ENCODE measurements at places on chromosomes 13 and 19.

DNA sequence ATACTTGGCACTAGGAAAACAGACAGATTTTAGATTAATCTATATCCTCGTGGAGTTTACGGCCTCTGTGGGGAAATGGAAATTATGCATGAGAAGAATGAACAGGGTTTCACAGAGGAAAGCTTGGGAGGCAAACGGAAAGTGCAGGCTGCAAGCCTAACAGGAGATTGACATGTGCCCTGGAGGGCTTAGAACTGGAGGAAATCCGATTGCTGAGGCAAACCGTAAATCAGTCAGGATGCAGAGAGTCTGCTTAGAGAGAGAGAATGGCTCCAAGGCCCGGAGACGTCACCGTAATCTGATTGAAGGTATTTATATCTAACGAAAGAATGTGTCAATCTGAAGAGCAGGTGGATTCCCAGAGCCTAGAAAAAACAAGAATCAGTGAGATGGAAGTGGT lies 143.2 kb downstream of the KATNAL1 start:
- DNase-seq: no peak

DNA sequence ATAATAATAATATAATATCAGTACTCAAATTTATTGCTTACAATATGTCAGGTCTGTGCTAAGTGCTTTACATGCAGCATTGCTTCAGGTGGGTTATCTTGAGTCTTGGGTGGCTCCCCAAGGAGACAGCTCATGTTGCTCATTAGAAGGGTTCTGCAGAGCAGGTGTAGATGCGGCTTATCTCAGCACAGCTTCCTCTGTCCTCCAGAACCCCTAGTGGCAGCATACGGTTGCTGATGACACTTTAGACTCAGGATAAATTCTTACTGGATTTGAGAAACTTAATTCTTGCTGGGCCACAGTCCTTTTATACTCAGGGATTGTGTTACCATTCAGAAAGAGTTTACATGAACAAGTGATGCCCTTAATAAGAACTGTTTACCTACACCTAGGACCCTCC lies 8.9 kb downstream of the COG3 start:
- DNase-seq: no peak

DNA sequence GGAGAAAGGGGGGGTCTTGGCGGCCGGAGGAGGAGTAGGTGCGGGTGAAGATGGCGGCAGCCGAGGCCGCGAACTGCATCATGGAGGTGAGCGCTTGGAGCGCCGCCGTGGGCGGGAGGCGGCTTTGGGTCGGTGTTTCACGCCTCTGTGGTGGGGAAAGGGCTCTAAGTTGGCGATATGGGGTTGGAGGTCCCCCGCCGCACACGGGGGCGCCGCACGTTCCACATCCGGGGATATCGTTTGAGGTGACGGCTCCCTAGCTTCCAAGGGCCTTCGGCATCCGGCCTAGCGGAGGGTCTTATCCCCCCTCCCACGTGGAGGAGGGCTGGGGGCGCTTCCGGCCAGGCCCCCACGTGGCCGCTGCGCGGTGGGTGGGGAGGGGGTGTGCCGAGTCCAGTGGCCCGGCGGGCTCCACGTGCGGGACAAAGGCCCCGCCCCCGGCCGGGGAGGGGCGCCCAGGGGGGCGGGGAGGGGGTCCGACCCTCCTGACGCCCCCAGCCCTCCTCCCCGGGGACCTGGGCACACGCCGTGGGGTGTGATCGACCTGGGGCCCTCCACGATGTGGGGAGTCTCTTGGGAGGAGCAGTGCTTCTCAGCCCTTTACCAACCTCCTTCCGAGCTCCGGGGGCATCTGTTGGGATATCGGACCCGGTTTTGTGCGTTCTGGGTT lies at the start of gene PRMT1:
Gene PRMT1, plus strand, starts transcription at position 41 of the 670 bp plus-strand sequence. Its CDS starts 10 bp downstream, at position 51.
- no peak for DNase-seq

DNA sequence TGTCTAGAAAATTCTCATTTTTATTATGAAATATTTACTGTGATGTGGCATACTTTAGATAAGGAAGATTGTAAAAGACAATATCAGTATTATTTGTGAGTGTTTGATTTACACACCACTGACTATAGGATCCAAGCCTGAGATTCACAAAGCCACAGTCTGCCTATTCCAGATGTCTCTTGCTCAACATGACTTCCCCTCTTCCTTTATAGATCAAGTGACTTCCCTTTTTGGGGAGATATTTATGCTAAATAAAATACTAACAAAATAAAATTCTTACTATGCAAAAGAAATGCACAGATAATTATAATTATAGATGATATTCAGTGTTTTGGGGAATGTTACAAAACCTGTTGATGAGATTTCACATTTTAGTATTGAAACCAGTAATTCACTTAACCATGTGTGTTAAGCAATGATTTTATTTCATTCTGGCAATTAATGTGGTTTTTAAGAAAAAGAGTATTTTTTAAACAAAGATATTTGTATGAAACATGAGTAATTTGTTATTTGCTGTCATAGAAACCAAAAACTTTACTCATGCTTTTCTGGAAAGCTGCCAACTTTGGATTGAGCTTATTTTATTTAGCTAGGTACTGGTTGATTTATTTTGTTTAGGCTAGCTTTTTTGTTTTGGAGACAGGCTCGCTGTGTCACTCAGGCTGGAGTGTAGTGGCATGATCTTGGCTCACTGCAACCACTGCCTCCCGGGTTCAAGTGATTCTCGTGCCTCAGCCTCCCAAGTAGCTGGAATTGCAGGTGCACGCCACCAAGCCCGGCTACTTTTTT lies 13.7 kb upstream of the GPR183 start:
- DNase-seq: no peak

DNA sequence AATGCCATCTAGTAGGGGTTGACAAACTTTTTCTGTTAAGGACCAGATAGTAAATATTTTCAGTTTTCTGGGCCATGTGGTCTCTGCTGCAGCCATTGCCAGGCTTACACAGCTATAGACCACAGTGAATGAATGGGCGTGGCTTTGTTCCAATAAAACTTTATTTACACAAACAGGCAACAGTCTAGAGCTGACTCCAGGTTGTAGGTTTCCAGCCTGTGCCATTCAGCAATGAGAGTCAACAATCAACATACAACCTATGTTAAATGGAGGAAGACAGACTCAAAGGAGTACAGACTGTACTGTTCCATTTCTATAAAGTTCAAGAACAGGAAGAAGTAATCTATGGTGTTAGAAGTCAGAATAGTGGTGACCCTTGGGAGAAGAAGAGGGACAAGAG lies 15.2 kb upstream of the IZUMO2 start:
- no peak for DNase-seq

DNA sequence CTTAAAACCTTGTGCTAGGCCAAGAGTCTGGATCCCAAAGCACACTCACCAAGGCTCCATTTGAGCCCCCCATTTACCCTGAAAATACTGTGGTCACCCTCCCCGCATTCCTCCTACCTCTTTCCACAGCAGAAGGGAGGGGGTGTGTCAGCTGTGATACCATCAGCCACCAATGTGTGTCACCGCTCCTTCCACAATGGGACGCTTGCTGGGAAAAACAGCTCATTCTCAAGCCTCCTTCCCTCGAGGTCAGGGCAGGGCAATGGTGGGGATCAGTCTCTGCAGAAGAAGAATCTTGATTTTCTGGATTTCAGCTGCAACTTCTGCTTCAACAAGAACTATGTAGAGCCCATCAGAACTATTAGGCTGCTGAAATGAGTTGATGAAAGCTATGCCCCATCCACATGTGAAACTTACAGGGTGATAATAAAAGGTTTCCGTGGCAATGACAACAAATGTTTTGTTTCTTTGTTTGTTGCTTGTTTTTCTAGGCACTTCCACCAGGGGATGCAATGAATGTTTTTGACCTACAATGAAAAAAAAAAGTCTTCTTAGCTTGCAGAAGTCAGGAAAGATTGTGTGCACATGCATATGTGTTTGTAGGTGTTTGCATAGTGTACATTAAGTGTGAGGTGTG lies 26.4 kb upstream of the ZNF507 start:
- DNase-seq: no peak

DNA sequence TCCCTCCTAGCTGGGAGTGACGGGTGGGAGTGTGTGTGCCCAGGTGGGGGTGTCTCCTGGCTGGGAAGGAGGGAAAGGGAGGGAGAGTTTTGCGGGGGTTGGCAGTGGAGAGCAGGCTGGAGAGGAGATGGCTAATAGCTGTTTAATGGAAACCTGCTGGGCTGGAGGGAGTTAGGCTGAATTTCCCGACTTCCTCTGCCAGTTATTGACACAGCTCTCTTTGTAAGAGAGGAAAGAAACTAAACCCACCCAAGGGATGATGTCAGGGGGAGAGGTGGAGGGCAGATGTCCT lies 10.2 kb upstream of the ILF3 start:
- no peak for DNase-seq

GRCh38 chr19:40799558-40800338 lies 757 bp downstream of the EGLN2 start:
- DNase-seq: no peak

DNA sequence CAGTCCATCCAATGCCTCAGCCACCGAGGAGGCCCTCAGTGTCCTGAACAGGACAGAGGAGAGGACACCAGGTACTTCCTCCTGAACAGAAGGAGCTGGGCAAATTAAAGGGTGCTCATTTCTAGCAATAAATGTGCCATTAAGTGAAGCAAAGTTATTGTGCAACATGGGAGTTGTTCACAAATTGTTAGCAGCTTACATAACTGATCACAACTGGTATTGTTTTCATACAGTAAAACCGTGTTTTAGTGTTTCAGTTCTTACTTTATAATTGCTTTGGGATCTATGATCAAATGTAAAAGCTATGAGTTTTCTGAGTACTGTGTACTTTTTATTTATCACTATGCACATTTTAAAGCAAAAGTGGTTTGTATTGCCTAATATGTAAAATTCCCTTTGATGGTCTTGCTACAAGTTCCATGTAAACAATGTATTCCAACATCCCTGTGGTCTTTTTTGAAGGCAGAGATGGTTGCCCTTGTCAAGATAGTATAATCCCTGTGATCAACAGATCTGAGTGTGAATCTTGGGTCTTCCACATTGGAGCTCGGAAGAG lies 263.1 kb downstream of the FGF14 start:
- no peak for DNase-seq

DNA sequence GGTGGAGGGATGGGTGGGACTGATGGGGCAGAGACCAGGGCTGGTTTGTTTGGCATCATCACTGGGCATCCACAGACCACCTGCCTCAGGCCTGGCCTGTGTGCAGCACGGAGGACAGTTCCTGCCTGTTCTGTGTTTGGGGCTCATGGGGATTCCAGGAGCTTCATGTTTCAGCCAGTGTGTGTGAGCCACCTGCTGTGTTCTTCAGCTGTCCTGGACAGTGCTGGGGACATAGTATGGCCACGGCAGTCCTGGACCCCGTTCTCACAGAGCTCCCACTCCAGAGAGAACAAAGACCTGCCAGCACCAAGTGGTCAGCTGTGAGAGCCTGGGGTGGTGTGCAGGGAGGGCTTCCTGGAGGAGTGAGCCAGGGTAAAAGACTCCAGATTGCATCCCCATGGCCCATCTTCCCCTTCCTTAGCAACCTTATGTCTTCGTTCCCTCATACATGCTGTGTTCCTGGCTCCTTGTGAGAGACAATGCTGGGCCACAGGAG lies 2.0 kb upstream of the CCDC97 start:
- DNase-seq: no peak

- DNase-seq: no peak
These were observed 588.1 kb downstream of the GPC6 start for GRCh38 chr13:93814658-93815057.

- no peak for DNase-seq
These were observed 7.3 kb upstream of the CYP2A7 start for GRCh38 chr19:40889366-40889765.

DNA sequence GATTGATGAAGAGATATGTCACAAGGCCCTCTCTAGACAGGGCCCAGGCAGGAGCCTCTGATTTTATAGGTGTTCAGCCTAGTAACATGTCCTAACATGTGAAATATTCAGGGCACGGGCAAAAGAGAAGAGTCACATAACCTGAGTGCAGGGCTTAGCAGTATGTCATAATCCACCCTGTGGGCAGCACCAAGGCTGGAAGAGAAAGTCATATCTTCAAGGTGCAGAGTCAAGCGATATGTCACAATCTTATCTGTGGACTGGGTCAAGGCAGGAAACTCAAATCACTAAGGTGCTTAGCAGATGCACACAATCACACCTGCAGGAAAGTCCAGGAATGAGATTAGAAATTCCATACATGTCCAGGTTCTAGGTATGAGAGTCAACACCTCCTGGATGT lies 51.5 kb upstream of the ZNF728 start:
- DNase-seq: no peak

DNA sequence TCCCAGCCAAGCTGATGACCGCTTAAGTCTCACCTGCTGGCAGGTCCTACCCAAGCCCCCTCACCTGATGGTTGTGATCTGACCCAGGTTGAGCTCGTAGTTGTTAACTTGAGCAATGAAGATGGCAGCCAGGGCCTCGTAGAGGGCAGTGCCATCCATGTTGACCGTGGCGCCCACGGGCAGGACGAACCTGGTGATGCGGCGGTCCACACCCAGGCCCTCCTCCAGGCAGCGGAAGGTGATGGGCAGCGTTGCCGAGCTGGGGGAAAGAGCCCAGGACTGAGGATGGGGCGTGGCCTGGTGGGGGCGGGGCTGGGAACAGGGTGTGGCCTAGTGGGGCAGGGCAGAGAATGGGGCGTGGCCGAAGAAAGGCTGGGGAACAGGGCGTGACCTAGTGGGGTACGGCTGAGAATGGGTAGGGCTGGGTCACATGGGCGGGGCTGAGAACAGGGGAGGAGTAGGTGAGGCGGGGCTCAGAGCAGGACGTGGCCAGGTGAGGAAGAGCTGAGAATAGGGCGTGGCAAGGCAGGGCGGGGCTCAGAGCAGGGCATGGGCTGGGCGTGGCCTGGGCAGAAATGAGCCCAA lies 12.9 kb downstream of the OR7C2 start:
- DNase-seq: no peak

DNA sequence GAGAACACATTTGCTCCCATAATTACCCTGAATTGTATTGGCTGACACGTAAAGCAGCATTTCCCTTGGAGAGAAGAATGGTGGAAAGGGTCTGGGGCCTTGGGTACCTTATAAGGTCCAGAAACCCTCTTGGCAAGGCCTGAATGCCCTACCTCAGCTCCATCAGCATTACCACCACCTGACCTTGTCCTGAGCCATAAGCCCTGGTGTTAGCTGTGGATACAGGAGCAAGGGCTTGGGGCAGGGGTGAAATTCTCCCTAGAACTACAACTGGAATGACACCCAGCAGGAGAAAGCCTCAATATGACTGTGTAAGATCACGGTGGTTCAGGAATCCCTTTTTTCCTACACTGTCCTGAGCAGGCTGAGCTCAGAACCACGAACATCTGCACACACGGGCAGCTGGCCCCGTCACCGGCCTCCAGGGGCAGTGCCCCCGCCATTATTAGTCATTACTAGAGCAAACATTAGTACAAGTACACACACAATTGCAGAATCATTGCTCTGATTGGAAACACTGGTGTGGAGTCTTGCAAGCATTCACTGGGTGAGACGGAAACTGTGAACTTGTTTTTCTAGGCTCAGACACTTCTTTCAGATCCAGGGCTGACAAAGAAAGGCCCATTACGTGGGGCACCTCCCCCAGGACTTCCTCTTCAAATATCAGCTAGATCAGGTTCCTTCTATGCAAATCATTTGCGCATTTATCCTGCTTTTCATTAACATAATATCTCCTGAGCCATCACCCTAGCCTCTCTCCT lies 26.8 kb upstream of the MTIF3 start:
- peak; percentile 39 for DNase-seq

All from GM12892 (cell line).